ENCODE measurements at places on chromosomes 3 and 15. TPM values are rescaled to one million over a fixed set of nuclear protein-coding genes. Genes with fewer than 3 reads are reported as not detected.

HTR3E gene
- not detected for total RNA-seq

IQSEC1 gene
- 75.3 TPM for total RNA-seq

MYO5A gene
- total RNA-seq = 9.1 TPM

PLSCR4 gene
- total RNA-seq = 11.3 TPM

B2M gene
- 546 TPM for total RNA-seq

LYZL4 gene
- total RNA-seq = not detected

GPR156 gene
- total RNA-seq = 0.21 TPM

IL17RE gene
- 0.74 TPM for total RNA-seq

IL20RB gene
- 2.9 TPM for total RNA-seq

DNA sequence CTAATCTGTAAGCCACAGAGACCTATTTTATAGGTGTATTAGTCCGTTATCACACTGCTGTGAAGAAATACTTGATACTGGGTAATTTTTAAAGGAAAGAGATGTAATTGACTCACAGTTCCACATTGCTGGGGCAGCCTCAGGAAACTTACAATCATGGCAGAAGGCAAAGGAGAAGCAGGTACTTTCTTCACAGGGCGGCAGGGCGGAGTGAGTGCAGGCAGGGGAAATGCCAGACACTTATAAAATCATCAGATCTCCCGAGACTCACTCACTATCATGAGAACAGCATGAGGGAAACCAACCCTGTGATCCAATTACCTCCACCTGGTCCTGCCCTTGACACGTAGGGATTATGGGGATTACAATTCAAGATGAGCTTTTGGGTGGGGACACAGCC is 108.7 kb downstream of the GALK2 start:
- no peak for DNase-seq

GRCh38 chr3:174397848-174398247 is 461.3 kb upstream of the NAALADL2 start:
- DNase-seq = no peak

DNA sequence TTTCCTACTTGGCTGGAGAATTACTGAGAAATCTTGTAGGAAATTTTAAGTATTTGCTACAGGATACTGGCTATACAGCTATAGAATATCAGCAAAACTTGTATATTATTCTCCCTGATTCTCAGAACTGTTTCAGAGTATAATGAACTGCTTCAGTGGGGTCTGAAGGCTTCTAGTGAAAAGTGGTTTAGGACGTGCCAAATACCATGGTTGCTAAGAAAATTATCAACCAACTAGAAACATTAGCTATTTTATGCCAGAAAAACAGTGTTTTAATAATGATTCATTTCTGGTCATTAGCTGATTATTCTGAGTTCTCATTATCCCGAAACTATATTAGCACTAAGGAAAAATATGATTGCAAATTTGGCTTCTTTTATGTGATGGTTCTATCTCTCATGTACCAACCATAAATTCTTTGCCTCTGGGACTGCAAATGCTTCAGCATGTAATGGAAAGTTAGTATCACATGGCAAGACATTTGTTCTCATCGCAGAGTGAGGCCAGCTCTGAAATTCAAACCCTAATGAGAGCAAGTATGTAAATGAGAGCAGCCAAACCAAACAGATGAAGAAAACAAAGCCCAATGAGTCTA is 11.0 kb upstream of the TSC22D2 start:
- no peak for DNase-seq

- DNase-seq = peak; percentile 55
These were observed at the start of gene PRRT3 for GRCh38 chr3:9951962-9952805. Gene PRRT3 (minus strand): TSS chr3:9952408. CDS start chr3:9950115, 2,293 bp downstream.

GRCh38 chr15:43763819-43764446 is 12.8 kb downstream of the ELL3 start:
- DNase-seq = no peak

- no peak for DNase-seq
These were observed 651.2 kb upstream of the KCNMB2 start for GRCh38 chr3:177885063-177885462.

DNA sequence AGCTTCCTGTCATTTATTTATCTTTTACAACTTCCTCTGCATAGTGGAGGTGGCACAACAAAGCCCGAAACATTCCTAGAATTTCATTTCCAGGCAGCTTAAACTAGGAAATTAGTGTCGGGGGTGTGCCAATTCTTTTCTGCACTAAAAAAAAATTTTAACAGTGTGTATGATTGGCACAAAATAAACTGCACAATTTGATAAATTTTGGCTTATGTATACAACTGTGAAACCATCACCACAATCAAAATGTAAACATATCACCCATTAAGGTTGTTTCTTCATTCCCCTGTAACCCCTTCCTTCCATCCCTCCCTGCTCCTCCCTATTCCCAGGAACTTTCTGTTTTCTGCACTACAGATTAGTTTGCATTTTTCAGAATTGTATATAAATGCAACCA is 54.7 kb downstream of the RPL39L start:
- DNase-seq = no peak

DNA sequence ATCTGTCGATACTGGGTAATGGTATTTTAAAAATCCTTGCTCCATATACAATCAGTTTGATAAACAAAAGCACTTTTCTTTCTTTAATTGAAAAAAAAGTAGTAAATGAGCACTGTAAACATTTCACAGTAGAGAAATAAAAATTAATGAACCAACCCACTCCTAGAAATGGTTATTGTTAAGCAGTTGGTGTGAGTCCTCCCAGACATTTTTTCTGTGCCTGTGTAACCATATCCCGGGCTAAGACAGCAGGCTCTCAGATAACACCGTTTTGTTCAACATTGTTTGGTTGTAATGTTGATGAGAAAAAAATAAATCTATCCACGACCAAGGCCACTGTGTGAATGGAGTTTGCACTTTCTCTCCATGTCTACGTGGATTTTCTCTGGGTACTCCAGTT is 42.6 kb downstream of the PXK start:
- DNase-seq = no peak

- no peak for DNase-seq
These were observed 733.0 kb upstream of the DPPA4 start for GRCh38 chr3:110070161-110070916.

DNA sequence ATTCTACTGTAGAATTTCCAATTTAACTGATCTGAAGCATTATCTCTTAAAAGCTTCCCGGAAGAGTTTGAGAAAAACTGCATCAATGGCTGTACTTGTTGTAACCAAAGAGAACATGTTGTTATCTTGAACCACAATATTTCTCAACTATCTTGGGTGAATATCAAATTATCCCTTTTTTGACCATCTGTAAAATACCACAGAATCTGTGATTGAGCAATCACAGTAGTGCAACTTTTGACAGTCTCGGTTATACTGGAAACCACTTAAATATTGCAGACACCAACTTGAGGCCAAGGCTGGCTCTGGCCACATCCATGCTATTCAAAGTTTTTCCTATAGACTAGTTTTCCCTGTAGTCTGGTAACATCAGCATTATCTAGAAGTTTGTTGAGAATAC is 842.8 kb upstream of the EPHA6 start:
- DNase-seq = no peak

Data from endothelial cell (in vitro differentiated cells).